Activated CD4-positive, alpha-beta T cell treated with anti-CD3 and anti-CD28 coated beads, Interleukin-2, amount 50 U/mL, for 48 hours (primary cell): ENCODE measurements at places on chromosomes 5 and 9.

GRCh38 chr5:73764586-73764985, 138.6 kb downstream of the ARHGEF28 start:
- no peak for DNase-seq

DNA sequence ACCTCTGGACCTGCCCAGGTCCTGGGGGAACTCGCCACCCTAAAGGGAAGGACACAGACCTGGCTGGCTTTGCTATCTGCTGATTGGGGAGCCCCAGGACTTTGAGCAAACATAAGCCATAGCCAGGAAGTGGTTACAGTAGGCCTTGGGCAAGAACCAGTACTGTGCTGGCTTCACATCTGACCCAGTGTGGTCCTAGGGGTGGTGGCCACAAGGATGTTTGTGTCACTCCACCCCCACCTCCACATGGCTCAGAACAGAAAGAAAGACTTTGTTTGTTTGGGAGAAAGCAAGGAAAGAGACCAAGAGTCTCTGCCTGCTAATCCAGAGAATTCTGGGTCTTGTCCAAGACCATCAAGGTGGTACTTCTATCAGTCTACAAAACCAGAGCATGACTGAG, 334.2 kb downstream of the SPOCK1 start:
- no peak for DNase-seq

GRCh38 chr5:131068076-131068475, 97.0 kb downstream of the HINT1 start:
- no peak for DNase-seq

DNA sequence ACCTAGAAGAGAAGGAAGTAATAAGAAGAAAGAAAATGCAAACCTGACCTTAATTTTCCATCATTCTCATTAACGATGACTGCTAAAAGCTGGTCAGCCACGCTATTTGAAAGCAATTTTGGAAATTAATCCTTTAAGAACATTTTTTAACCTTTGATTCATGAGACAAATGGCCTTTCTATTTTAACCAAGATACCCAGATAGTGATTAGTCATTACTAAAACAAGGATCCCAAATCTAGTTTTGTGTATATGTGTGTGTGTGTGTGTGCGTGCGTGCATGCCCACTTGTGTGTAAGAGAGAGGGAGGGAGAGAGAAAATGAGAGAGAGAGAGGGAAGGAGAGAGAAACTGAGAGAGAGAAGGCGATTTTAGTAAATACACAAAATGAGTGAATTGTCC, 329.5 kb downstream of the DEPDC1B start:
- no peak for DNase-seq

GRCh38 chr5:173627860-173628392, 11.5 kb upstream of the BOD1 start:
- no peak for DNase-seq

DNA sequence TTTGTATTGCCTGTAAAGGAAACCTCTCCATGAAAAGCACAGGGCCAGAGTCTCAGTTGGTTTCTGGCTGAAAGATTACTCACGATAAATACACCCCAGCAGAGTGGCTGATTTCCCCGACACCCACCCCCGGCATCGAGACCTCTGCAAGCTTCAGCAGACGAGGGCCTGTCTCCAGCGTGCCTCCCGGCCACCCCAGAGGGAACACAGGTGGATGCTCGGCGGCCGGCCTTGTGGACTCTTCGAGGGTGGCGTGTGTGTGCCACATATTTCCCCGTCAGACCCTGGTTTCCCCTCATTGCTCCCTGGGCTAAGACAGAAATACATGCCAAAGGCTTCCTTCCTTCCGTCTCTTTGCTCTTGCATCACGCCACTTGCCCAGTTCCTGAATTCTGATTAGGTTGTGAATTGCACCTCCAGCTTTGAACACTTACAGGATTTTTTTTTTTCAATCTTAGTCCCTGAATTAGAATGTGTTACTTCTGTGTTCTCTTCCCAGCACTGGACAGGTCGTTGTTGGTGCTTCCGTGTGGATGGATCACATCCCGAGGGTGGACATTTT, 13.6 kb downstream of the IRX1 start:
- DNase-seq: no peak

DNA sequence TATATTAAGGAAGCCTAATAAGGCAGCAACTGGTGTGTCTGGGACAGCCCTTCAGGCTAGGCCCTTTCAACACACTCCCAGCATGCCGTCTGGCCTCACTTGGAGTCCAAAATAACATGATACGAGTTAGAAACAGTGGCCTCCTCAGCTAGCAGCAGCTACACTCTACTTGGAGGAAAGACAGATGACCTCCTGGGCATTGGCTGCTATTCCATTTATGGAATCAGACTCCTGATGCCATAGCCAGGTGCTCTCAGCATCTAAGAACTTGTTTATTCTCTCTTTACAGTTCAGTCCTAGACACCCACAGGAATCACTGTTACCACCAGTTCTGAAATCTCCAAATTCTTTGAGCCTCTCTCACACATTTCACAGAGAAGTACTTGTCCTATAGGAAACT, 31.8 kb downstream of the RUSC2 start:
- no peak for DNase-seq

DNA sequence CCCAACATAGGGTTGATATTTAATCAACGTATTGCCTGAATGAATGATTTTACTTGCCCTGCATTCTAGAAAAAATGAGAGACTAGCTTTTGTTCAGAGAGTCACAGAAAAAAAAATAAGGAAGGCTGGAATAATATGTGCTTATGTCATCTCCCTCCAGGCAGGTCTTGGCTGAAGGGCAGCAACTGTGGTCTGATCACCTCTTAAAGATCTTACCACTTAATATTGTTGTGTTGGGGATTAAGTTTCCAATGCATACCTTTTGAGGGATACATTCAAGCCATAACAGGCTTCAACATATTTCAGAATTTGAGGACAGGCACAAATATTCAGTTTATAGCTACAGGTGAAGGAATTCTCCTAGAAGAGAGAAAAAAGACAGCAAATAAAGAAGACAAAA, 157.3 kb upstream of the S1PR3 start:
- DNase-seq: no peak

GRCh38 chr9:79667817-79668436, 96.2 kb downstream of the TLE4 start:
- DNase-seq: no peak

- DNase-seq: no peak
Measured at GRCh38 chr5:16602182-16602581, 14.6 kb downstream of the RETREG1 start.

GRCh38 chr5:74371621-74372020, 268.9 kb downstream of the ENC1 start:
- DNase-seq: no peak

DNA sequence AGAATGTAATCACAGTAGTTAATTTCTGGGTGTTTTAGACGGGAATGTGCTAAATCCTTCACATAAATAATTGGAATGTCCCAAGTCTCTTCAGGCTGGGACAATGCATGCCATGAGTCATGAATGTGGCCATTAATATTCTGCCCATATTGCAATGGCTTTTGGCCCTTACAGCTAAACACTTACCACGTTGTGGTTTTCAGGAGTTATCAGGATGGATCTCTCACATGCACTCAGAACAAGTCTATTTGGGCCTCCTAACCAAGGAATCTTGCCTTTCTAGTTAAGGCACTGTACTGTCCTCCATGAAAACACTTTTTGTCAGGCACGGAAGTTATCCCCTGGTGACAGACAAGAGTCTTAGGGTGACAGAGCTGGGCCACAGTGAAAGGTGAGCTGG, 32.7 kb downstream of the PKD2L2 start:
- no peak for DNase-seq

- no peak for DNase-seq
Measured at GRCh38 chr9:15423231-15423985, 732 bp downstream of the SNAPC3 start.

- DNase-seq: no peak
Measured at GRCh38 chr9:12658531-12659209, 34.5 kb upstream of the TYRP1 start.

DNA sequence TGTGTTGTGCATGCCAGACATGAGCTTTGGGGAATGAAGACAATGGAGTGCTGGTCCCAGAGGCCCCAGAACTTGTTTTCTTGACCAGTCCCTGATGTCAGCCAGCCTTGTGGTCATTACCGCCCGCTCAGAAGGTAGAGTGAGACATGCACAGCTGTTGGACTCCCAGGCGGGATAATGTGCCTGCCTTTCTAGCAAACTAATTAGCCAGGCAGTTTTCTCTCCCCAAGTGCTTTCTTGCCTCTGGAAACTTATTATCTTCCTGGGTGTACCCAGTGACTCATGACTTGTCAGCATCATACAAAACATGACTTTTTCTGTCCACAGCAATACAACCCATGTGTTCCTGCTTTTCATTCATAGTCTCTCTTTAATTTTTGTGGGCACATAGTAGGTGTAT, 131.1 kb downstream of the RMI1 start:
- no peak for DNase-seq

DNA sequence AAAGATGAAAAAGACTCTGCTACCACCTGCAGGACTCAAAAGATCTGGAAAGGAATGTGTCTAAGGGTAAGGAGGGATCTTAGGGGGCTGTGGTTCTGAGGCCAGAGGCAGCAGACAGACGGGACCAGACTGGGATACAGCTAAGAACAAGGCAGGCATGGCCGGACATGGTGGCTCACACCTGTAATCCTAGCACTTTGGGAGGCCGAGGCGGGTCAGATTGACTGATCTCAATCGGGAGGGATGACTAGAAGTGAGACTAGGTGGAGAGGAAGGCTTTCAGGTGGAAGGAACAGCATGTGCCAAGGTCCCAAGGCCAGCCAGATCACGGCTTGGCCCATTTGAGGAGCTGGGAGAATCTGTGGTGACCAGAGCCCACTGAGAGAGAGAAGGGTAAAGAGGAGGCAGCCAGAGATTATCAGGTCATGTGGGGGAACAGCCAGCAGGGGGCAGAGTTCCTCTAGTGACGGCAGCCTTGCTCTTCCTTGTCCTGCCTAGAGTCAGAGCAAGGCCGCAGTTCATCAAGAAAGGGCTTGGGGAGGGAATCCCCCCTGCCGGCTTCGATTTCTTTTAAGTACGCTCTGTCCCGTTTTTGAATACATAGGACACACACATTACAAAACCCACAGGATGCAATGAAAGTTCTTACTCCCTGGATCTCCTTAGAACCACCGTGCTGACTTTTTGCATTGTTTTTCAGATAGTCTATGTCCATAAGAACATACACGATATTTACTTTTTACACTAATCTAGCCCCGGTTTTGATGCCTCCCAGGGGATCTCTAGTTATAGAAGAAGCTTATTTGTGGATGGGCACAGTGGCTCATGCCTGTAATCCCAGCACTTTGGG, 2.6 kb upstream of the OLFML2A start:
- DNase-seq: peak; percentile 92

GRCh38 chr5:102218159-102218558, 77.9 kb downstream of the SLCO4C1 start:
- DNase-seq: no peak

- DNase-seq: no peak
Measured at GRCh38 chr5:177600508-177601018, 631 bp downstream of the B4GALT7 start.

DNA sequence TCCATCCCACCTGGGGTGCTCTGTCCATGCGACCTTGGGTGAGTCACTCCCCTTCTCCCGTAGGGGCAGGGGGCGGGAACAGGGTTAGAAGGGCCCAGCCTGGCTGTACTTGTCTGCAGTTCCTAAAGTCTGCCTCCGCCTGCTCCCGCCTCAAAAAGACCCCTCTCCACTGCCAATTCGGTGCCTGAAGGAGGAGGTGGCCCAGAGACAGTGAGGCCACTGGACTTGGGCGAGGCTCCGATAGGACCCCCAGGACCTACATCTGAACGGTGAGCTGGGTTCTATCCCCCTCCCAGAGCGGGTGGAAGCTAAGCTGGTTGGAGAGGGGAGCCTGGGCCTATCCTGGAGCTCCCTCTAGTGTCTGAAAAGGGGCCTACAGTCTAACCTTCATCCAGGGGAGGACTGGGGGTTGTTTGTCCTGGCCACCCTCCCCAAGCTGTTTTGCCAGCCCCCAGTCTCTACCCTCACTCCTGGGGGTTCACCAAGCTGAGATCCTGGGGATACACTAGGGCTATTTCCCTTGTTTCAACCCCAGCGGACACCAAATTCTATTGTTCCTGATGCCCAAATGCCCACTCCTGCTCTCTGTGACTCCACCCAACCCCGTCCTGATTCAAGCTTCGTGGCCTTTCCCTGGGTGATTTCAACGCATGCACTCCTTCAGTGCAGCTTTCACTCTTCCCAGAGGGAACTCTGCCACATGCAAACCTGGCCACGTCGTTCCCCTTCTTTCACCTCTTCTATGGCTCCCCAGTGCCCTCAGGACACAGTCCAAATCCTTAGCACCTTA, 6.1 kb upstream of the CRB2 start:
- peak; percentile 77 for DNase-seq

DNA sequence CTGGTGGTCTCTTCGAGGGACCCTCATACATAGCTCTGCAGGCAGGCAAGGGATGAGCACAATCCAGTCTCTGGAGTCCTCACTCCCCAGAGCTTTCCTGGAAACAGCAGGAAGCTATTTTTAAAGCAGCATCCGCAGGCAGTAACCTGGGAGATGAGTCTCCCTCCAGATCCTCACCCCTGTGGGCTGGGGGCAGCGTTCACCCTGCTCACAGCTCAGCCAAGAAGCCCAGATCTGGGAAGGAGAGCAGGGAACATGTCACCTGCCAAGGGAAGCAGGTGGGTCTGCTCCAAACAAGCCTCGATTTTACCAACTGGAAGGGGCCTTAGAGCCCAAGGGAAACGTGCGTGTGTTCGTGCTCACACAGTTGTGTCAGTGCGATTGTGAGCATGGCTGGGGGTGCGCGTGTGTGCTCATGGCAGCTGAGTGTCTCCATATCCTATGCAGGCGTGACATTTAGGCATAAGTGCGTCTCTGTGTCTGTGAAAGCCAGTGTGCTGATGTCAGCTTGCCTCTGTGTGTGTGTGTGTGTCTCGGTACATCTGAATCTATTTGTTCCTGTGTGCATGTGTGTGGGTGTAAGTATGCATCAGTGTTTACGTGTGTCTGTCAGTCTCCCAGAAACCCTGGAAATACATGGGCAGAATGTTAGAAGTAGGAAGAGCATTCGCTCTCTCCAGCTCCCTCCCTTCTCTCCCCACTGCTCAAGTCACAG, 40.6 kb upstream of the CPLX2 start:
- no peak for DNase-seq

GRCh38 chr5:113969901-113970300, 392.0 kb upstream of the KCNN2 start:
- DNase-seq: no peak

DNA sequence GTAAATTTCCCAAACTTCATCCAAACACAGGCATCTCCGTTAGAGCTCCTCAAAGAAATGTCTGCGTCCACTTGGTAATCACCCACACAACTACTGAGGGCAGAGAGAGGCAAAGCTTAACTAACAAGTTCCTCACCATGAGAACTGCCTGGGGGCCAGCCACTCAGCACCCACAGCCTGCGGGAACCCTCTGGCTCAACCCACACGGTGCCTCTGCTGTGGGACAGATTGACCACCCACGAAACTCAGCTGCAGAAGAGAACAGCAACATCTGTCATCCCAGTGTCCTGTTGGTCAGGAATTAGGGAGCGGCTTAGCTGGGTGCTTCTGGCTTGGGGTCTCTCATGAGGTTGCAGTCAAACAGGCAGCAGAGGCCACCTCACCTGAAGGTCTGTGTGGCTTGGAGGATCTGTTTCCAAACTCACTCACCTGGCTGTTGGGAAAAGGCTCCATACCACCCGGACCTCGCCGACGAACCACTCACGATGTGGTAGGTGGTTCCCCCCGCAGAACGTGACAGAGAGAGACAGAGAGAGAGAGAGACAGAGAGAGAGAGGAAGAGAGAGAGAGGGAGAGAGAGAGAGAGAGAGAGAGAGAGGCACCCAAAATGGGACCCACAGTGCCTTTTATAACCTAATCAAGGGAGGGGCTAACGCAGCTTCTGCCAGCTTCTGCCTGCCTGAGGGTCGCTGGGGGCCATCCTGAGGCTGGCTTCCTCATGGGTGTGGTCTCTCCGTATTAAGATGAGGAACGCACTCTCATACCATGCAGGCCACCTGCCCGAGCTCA, 103.5 kb downstream of the OLFM1 start:
- DNase-seq: no peak
